ENCODE measurements at places on chromosomes 3 and 15.

- H3K27me3 ChIP-seq: no peaks in the 10 kb centered on the region
- H3K4me1 ChIP-seq: peaks cover 20% of the 10 kb centered on the region
- peaks cover 20% of the 10 kb centered on the region for H3K36me3 ChIP-seq
- DNase-seq: no peak
Measured at GRCh38 chr3:186964616-186965015, 34.3 kb downstream of the ST6GAL1 start.

- H3K36me3 ChIP-seq: no peaks in the 10 kb centered on the region
- no peak overlapping the region for H3K27ac ChIP-seq
- H3K4me1 ChIP-seq: no peaks in the 10 kb centered on the region
- H3K27me3 ChIP-seq: no peaks in the 10 kb centered on the region
- H3K4me3 ChIP-seq: no peak overlapping the region
Measured at GRCh38 chr3:64578062-64578770, 109.6 kb downstream of the ADAMTS9 start.

DNA sequence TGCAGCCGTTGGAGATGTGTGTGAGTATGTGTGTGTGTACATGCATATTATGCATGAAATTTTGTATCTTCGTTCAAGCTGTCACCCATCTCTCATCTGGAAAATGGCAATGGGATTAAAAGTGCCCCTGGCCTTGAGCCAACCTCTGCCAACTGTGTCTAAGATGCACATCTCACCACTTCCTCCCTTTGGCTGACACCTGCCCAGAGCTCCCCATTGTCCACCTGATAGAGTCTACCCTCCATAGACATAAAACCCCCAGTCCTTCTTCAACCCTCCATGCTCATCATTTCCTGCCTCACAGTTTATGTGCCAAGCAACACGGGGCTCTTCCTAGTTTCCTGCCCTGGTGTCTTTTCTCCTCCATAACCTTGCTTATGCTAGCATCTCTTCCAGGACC, 187.5 kb upstream of the HES1 start:
- no peak overlapping the region for H3K27ac ChIP-seq
- no peak overlapping the region for H3K4me3 ChIP-seq
- H3K27me3 ChIP-seq: no peaks in the 10 kb centered on the region
- DNase-seq: no peak
- no peaks in the 10 kb centered on the region for H3K36me3 ChIP-seq
- no peaks in the 10 kb centered on the region for H3K4me1 ChIP-seq

- H3K4me1 ChIP-seq: peaks cover 49% of the 10 kb centered on the region
- H3K27me3 ChIP-seq: no peaks in the 10 kb centered on the region
- H3K4me3 ChIP-seq: peak overlapping the region; percentile 96
- peak; percentile 42 for DNase-seq
- H3K36me3 ChIP-seq: peaks cover 34% of the 10 kb centered on the region
Measured at GRCh38 chr15:44711743-44712345, 527 bp downstream of the B2M start.

DNA sequence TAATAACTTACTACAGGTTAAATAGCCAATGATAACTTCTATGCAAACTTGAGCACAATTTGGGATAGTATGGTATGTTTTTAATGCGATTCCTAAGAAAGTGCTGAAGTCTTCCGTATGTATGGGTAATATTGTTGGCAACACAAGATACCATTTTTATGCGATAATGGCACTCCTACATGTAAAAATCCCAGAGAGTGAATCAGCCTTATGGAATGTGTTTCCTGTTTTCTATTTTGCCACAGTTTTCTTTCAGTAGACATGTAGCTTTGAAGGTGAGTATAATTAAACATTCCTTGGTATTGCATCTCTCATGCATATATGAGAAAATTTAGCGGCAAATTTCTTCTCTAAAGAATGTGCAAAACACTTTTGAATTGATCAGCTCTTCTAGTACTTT, 396.8 kb upstream of the AZI2 start:
- no peak overlapping the region for H3K27ac ChIP-seq
- H3K4me3 ChIP-seq: no peak overlapping the region
- H3K4me1 ChIP-seq: no peaks in the 10 kb centered on the region
- no peaks in the 10 kb centered on the region for H3K36me3 ChIP-seq
- H3K27me3 ChIP-seq: no peaks in the 10 kb centered on the region

DNA sequence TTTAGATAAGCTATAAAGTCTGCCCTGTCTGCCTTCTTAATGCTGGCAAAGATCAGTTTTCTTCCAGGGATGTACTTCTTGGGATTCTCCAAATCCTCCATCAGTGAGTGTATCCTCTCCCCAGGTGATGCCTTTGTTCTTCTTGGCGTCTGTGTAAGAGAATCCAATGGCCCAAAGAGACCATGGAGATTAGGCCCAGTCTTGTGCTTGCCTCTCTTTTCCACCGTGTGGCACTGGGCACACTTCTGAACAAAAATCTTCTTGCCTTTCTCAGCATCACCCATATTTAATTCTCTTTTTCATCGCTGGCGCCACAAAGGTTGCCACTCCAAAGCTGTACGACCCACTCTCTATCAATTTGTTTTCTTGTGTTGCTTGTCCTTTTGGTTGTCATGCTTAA, 32.2 kb upstream of the TAMM41 start:
- H3K27ac ChIP-seq: no peak overlapping the region
- no peaks in the 10 kb centered on the region for H3K36me3 ChIP-seq
- no peaks in the 10 kb centered on the region for H3K4me1 ChIP-seq
- DNase-seq: no peak

DNA sequence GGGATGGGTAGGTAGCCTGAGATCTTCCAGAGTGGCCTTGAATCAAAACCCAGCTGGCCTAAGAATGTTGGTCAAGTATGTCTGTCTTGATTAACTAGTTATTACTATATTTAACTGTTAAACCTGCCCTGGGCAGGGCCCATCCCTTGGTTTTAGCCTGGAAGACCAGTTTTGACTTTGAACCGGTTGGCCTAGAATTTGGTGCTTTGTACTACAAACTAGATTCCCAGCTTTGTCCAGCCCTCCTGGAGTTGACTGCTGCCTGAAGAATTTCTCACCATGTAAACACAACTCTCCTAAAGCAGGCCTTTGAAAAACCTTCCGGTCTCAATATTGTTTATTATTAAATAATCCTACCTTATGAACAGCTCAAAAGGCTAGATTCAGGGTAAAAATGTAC, 16.0 kb downstream of the C15orf62 start:
- no peaks in the 10 kb centered on the region for H3K36me3 ChIP-seq
- no peaks in the 10 kb centered on the region for H3K27me3 ChIP-seq
- H3K4me1 ChIP-seq: peaks cover 21% of the 10 kb centered on the region
- DNase-seq: no peak
- H3K27ac ChIP-seq: no peak overlapping the region

GRCh38 chr3:147240581-147240980, 165.8 kb downstream of the ZIC4 start:
- H3K4me3 ChIP-seq: no peak overlapping the region
- H3K27ac ChIP-seq: no peak overlapping the region
- H3K4me1 ChIP-seq: no peaks in the 10 kb centered on the region
- H3K27me3 ChIP-seq: no peaks in the 10 kb centered on the region
- H3K36me3 ChIP-seq: no peaks in the 10 kb centered on the region
- no peak for DNase-seq

- no peak overlapping the region for H3K4me3 ChIP-seq
- H3K27ac ChIP-seq: peak overlapping the region; percentile 47
- no peaks in the 10 kb centered on the region for H3K27me3 ChIP-seq
- H3K4me1 ChIP-seq: peaks cover 42% of the 10 kb centered on the region
- DNase-seq: no peak
Measured at GRCh38 chr3:11543141-11543947, 100.4 kb downstream of the VGLL4 start.

Data from CD14-positive monocyte (primary cell).